Ascending aorta (tissue), 2 donors: ENCODE measurements at places on chromosomes 13 and 19.

DNA sequence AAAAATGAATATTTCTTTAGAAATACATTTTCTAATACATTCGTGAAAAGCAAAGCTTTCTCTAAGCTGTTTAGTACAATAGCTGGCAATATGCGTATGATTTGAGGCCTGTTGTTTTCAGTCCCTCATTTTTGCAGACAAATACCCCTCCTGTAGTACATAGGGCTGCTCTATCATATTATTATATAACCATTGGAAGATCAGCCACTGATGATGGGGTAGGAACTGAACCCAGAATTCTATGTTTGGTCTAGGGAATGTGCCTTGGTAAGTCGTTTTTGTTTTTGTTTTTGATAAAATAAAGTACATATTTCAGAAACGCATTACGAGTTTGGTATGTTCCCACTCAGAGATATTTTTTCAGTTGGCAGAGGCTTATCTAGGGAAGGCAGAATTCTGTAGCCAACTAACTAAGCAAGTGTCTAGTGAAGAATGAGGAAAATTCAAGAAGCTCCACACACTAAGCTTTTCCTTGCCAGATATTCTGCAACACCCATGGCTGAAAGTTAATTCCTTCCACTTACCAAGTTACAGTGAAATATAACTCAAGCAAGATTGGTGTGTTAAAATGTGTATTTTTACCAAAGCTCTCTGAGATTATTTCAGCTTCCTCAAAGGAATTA is 656.9 kb upstream of the MIR17HG start:
- DNase-seq, result no peak

- no peak for DNase-seq
Measured at GRCh38 chr19:35860436-35860817, 3.7 kb downstream of the KIRREL2 start.

DNA sequence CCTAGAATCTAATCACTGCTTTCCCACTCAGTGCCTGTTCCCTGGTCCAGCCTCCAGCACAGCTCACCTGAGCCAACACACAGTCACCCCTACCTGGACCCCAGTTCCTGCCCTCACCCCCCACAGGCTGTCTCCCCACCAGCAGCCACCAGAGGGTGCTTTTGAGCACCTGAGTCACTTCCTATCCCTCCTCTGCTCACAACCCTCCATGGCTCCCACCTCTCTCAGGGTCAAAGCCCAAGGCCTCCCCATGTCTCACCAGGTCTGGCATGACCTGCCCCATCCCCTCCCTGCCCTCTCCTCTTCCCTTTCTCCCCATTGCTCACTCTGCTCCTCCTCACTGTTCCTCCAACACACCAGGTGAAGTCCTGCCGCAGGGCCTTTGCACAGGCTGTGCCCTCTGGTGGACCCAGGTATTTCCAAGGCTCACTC is 7.1 kb upstream of the DPP9 start:
- no peak for DNase-seq

GRCh38 chr13:97559030-97559429 is 125.1 kb downstream of the RAP2A start:
- DNase-seq, result no peak
